ENCODE measurements at places on chromosomes 1 and 21.

DNA sequence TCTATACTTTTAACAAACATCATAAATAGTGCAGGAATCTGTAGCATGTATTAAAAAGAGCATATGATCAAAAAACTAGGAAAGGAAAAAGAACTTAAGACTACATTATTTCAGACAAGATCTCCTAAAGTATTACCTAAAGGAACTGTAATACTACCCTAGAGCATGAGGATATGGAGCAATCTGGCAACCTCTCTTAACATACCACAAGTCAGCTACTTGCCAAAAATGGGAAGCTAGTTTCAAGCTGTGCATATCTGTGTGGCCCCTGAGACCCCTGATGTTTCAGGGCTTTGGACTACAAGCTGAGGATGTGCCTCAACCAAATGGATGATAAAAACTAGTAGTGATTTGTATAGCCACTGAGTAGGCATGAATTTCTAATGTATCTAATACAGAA lies 525.6 kb downstream of the PTBP2 start:
- DNase-seq, result no peak

DNA sequence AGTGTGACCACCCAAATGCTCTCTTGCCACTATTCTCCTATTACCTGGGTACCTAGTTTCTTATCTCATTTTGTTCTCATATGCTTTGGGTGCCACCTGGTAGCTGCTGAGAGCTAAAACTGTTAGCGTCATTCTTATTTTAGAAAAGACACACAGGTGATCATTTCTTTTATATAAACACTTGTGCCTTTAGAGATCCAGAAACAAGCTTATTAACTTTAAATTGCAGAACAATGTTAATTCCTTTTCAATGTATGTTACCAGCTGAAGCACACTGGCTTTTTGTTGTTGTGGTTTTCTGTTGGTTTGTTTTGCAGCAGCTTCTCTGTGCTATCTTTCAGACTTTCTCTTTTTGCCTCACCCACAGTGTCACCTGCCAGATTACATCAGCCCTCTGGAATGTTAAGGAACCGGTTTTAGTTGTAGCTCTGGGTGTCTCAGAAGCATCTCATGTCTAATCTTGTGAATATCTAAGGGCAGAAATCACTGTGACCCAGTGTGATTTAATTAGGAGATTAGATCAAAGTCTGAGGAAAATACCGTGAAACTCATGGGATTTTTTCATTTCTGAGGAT lies 43.4 kb upstream of the SLC19A2 start:
- DNase-seq, result no peak

- no peak for DNase-seq
Measured at GRCh38 chr1:83098791-83099190, 900.1 kb downstream of the TTLL7 start.

DNA sequence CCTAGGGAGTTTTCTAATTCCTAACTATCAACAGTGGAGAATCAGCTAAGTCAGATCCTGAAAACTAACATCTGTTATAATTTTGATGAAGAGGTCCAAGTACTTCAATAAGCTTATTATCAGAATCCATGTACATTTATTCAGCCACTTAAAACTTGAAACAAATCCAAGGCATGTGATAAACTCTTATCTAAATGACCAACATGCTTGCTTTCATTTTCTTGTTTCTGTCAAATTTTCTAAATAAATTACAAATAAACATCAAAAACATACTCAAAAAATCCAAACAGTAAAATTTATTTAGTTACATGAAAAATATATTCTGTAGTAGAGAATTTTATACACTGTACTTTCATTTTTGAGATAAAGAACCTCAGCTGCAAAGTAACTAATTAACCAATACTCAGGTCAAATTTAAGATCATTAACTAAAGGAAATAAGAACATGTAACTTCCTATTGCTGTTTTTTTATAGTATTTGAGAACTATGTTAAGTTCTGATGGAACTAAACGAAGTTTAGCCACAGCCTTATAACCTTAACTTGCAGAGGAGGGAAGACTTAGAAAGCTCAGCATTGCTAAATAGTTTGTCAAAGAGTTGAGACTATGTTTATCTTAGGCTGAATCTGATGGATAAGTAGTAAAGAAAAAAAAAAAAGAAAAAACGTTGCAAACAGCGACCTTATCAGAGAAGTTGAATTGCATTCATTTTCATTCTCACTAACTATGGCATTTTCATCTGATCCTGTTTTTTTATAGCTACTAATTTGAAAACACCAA lies 44.9 kb downstream of the SYNJ1 start:
- DNase-seq, result no peak

GRCh38 chr1:111045033-111045722 lies 81.5 kb upstream of the LRIF1 start:
- peak; percentile 33 for DNase-seq

DNA sequence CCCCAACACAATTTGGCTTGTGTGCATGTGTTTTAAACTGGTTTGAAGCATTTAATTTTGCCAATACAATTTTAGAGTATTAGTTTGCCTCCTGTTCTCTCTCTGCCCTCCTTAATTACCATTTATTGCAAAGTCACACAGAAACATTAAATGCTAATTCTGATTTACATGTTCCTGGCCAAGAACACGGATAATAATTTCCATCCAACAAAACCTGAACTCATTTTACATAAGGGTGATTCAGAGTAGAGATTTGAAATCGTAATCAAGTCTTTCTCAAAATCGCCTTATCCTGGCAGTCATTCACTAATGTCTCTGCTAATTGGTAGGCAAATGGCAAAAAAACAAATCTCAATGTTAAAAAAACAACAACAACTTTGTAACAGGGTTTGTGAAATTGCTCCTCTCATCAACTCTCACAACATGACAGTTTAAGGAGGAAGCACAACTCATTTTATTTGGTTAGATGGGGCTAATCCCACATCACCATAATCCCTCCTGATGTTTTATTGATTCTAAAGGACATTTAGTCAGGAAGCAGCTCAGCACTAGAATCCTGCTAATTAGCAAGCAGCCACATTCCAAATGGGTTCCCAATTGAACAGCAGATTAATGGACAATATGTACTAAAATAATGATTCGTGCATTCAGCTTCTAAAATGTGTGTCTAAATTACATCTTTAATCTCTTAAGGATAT lies 55.9 kb downstream of the C1orf87 start:
- no peak for DNase-seq

DNA sequence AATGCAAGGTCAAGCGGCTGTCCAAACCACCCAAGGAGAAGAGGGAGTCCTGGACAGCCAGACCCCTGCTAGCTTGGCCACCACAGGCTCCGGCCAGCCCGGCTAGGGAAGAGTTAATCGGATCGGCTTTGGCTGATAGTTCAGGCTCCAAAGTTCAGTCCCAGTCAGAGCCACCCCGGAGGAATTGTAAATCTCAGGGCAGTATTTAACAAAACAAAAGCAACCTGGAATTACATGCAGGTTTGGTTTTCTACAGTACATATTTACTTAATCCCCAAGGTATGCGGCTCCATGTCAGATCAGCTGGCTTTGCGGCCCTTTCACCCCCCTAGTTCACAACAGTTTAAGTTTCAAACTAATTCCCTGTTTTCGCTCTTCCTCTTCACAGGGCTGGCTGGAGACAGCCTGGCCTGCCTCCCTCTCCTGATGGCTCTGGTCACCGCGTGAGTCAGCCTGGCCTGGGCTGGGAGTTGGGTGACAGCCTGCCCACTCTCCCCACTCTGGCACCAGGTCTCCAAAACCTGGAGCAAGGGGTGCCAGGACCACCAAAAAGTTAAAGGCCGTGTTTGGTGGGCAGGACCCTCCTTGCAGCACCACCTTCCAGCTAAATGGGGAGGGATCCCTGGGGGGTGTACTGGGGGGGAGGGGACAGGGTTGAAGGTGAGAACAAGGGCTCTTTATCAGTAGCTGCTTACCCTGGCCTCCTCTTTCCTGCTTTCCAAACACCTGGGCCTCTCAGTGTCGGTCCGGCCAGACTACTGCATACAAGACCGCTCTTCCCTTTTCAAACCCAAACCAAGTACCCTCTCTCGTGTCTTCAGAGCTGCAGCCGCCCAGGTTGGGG lies 1.9 kb downstream of the DHRS3 start:
- DNase-seq, result peak; percentile 85

DNA sequence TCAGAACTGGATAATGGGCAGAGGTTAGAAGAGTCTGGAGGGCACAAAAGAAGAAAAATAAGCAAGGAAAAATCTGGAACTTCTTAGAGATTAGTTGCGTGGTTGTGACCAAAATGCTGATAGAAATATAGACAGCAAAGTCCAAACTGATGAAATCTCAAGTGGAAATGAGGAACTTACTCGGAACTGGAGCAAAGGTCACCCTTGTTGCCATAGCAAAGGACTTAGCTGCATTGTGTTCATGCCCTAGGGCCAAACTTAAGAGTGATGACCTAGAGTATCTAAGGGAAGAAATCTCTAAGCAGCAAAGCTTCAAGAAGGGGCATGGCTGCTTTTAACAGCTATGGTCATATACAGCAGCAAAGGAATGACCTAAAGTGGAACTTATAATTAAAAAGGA lies 180.0 kb downstream of the TTLL7 start:
- peak; percentile 87 for DNase-seq

DNA sequence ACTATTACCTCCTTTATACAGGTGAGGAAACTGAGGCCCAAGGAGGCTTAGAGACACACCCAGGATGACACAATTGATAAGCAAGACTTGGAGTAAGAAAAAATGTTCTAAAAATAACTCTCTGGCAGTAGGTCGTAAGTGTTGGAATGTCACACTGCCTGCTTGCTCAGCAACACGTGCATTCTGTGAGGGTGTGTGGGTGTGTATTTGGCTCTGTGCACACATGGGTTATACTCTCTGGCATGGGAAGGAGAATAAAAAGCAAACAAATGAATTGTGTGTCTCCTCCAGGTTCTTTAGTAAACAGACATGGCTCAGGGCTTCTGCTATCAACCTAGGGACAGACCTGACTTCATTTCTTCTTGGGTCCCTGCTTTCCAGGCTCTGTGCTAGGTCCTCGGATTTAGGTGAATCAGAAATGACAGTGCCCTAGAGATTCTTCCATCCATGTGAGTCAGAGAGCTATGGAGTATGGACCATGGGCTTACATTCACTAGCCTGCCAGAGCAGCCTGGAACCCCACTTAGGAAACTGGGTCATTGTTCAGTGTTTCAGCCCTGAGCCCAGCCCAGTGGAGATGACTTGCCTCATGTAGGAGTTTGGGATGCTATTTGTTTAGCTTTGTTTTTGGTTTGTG lies 72.4 kb downstream of the ELAVL4 start:
- DNase-seq, result no peak

Measured in suppressor macrophage treated with lipopolysaccharide for 1 hour (primary cell).